ENCODE measurements at places on chromosomes 3 and 15.

- no peak for DNase-seq
Observed at GRCh38 chr15:70955151-70955550, 62.5 kb downstream of the LRRC49 start.

GRCh38 chr3:71057526-71057894 lies 526.0 kb downstream of the FOXP1 start:
- no peak for DNase-seq

DNA sequence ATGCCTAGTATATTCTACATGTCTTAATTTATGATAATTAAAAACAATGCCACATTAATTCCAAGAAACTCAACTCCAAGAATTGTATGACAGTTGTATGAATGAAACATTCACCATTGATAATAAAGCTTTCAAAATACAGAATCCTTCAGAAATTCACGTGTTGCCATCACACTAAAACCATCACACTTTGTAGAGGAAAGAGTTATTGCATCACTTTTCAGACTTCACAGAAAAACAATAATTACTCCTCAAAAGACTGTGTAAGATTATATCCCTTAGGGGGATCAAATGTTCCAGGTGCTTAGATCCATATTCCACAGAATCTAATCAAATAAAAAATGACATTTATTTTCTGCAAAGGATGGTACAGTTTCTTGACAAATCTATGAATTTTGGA lies 85.0 kb downstream of the OSBPL10 start:
- no peak for DNase-seq

GRCh38 chr3:65170390-65171042 lies 482.7 kb upstream of the ADAMTS9 start:
- no peak for DNase-seq

DNA sequence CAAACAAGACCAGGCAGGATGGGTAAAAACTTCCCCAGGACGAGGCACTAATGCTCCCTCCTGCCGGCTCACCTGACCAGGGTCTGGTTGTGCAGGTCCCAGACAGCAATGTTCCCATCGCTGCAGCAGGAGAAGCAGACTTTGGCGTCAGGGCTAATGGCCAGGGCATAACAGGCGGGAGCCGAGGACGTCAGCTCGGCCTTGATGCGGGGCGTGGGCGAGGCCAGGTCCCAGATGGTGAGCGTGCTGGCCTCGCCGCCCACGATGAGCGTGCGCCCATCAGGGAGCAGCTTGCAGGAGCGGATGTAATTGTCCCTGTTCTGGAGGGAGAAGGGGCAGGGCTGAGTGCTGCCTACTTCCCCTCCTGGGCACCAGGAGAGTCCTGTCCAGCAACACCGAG lies 43.4 kb downstream of the TLE3 start:
- no peak for DNase-seq

All from NT2/D1 (cell line).